Fibroblast of villous mesenchyme (primary cell): ENCODE measurements at places on chromosomes 12 and 14. TPM values are rescaled to one million over a fixed set of nuclear protein-coding genes. Genes with fewer than 3 reads are reported as not detected.

- no peak for DNase-seq
Measured at GRCh38 chr12:72033991-72034390, 95.3 kb downstream of the TPH2 start.

Gene ERP27
- not detected in 2 replicates for total RNA-seq

Gene CLSTN3
- total RNA-seq, result 11.3 and 19.0 TPM in 2 replicates

Gene ACACB
- 3.9 and 5.5 TPM in 2 replicates for total RNA-seq

- DNase-seq, result no peak
Measured at GRCh38 chr14:51648296-51648695, 3.4 kb upstream of the FRMD6 start.

DNA sequence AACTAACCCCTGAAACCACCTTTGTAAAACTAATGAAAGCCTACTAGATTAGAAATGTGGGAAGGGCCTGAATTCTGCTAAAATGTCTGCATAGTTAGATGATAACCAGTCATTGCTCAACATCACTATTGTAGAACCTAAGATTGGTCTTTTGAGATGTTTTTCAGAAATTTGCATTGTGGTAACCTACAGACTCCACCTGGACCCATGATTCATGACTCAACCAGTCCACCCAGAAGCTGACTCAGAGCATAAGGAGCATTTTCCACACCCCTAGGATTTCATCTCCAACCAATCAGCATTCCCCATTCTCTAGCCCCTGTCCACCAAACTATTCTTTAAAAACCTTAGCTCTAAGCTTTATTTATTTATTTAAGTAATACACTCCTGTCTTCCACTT lies 30.4 kb upstream of the CHGA start:
- DNase-seq, result no peak
